ENCODE measurements at places on chromosomes 6 and 20.

DNA sequence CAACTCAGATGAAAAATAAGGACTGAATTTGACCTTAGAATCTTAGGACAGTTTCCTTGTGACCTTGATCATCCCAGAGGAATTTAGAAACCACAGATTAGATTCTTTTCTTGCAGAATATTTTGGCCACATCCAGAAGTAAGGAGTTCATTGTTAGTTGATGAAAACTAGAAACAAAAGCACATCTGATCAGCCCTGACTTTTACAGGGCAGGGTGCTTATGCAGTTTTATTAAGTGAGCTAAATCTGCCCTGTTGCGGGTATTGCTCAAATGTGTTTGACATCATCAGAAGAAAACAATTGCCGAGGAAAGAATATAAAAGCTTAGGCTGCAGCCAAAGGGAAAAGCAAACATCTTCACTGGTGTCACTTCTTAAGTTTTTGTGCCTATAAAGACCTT lies 100.8 kb downstream of the MTFR2 start:
- DNase-seq = no peak

GRCh38 chr6:5028921-5029320 lies 25.1 kb upstream of the RPP40 start:
- DNase-seq = no peak

DNA sequence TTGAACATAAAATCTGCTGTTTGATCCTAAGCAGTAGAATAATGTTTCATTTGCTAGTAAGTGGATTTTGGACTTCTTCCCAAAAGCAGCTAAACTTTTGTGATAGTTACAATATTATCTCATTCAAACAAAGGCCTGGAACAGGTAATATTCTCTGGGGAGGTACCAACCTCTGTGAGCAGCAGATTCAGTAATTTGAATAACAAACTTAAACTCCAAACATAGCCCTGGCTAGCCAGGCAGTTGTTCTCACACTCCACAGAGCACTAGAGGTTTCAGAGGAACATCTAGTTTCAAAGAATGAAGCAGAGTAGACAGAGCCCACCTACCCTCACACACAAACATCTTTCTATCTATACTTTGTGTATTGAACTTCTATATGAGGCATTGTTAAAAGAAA lies 40.9 kb downstream of the LGSN start:
- DNase-seq = no peak

DNA sequence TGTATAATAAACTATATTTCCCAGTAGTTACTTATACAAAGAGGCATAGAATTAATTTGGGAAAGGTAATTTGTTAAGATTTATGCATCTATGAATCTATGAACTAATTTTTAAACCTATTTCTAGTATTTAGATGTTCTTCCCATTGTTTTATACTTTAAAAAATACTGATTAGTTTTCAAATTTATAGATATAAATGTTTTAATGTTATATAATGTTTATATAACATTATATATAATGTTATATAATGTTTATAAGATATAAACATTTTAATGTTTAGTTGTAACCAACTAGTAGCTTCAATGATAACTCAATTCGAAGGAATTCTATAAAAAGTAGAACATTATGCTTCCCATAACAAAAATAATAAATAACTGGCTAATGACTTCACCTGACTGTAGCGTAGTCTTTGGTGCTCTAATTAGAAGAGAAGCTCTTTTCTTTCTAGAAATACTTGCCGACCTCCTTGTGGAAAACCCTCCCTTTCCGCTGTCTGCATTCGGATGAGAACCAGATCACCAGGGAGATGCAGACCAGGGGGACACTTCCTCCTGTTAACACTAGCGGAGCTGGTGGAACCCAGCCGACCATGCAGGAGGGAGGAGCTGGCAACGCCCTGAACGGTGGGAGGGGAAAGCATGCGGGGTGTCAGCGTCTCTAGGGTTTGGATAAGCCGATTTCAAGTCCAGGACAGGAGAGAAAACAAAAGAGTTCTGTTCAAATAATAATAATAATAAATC lies 158.4 kb downstream of the OR2B2 start:
- DNase-seq = peak; percentile 71

DNA sequence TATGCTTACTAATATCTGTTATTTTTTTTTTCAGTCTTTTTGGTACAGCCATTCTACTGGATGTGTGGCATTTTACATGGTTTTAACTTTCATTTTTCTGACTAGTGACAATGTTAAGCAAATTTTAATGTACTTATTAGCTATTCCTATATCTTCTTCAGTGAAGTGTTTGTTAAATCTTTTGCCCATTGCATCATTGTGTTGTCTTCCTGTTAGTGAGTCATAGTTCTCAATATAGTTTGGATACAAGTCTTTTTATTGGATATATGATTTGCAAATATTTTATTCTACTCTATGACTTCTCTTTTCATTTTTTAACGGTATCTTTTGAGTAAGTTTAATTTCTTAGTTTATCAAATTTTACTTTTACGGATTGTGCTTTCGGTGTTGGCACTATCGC lies 519.4 kb downstream of the CDKAL1 start:
- no peak for DNase-seq

GRCh38 chr6:131281471-131282270 lies 146.4 kb downstream of the AKAP7 start:
- DNase-seq = no peak

GRCh38 chr20:34089655-34090345 lies 22.2 kb downstream of the EIF2S2 start:
- no peak for DNase-seq

GRCh38 chr6:39061182-39061581 lies 12.6 kb downstream of the GLP1R start:
- DNase-seq = no peak

- no peak for DNase-seq
Observed at GRCh38 chr20:58227391-58228102, 906 bp downstream of the ANKRD60 start.

DNA sequence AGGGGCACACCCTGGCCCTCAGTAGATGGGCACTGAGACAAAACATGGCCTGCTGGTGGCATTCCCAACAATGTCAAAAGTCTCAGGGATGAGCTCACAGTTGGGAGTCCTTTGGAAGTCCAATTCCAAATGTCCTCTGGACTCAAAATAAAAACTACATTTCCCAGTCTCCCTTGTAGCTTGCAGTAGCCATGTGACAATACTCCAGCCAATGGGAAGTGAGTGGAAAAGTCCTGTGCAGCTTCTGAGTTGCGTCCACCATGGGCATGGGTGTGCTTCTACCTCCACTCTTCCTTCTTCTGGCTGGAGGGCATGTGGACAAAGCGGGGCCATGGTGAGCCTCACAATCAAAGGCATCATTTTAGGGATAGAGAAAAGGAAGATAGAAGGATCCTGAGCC lies 5.8 kb upstream of the ADAM33 start:
- no peak for DNase-seq

All from HS-5 (cell line).